Ovary (tissue), 10 donors: ENCODE measurements at places on chromosomes 12 and 14.

DNA sequence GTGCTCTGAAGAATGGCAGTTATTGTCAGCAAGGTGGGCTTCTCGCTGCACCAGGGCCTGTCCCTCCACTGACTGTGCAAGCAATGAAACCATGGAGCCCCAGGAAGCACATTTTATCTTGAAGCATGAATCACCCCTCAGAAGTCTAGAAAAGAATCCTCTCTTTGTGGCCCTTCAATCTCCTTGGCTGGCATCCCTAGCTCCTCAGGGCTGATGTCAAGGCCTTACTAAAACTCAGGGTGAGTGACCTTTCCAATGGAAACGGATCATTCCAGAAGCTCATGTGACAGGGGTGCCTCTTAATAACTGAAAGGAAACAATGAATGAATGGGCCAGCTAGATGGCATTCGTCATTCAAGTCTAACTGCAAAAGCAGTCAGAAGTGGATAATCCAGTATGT, 22.3 kb upstream of the PLEKHH1 start:
- no peak overlapping the region for H3K27ac ChIP-seq
- no peaks in the 10 kb centered on the region for H3K27me3 ChIP-seq
- peaks cover 2% of the 10 kb centered on the region for H3K4me1 ChIP-seq
- no peaks in the 10 kb centered on the region for H3K36me3 ChIP-seq

- no peak overlapping the region for H3K27ac ChIP-seq
- no peak for DNase-seq
- no peaks in the 10 kb centered on the region for H3K27me3 ChIP-seq
- H3K36me3 ChIP-seq = no peaks in the 10 kb centered on the region
- H3K4me3 ChIP-seq = no peak overlapping the region
- no peaks in the 10 kb centered on the region for H3K4me1 ChIP-seq
Observed at GRCh38 chr14:23044840-23045239, 2.8 kb downstream of the PSMB11 start.

DNA sequence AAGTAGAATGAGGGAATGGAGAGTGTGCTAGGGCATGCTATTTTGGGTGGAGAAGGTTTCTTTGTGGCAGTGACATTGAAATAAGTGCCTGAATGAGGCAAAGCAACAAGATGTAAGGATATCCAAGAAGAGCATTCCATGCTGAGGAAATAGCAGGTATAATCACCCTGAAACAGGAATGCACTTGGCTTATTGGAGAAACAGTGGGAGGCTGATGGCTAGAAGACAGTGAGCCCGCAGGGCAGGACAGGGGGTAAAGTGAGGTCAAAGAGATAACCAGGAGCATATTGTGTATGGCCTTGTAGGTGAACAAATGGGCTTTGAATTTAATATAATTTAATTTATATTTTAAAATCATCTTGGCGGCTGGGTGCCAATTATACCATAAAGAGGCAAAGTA, 877.0 kb downstream of the DIO2 start:
- H3K27ac ChIP-seq = no peak overlapping the region
- H3K36me3 ChIP-seq = no peaks in the 10 kb centered on the region

- peaks cover 23% of the 10 kb centered on the region for H3K4me1 ChIP-seq
- H3K27me3 ChIP-seq = no peaks in the 10 kb centered on the region
- H3K4me3 ChIP-seq = no peak overlapping the region
- no peaks in the 10 kb centered on the region for H3K36me3 ChIP-seq
Observed at GRCh38 chr14:63875311-63875710, 22.5 kb downstream of the SYNE2 start.

DNA sequence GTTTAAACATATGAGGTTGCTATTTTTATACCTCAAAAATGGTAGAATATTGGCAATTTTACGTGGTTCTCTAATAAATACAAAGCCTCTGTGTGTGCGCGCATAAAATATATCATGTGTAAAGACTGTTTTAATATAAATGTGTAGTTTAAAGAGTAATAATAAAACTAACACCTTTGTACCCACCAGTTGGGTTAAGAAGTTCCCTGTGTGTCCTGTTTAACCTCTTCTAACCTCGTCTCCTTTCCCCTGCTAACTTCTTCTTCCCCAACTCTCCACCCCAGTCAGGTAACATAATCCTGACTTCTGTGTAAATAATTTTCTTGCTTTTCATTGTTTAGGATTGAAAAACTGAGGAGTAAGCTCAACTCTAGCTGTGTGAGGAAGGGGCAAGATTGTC, 47.6 kb upstream of the PSMA6 start:
- H3K4me1 ChIP-seq = no peaks in the 10 kb centered on the region
- H3K4me3 ChIP-seq = no peak overlapping the region
- H3K36me3 ChIP-seq = no peaks in the 10 kb centered on the region

GRCh38 chr12:119803381-119803791, 73.7 kb downstream of the CIT start:
- no peaks in the 10 kb centered on the region for H3K27me3 ChIP-seq
- H3K27ac ChIP-seq = no peak overlapping the region
- H3K4me1 ChIP-seq = peaks cover 4% of the 10 kb centered on the region
- no peak for DNase-seq

DNA sequence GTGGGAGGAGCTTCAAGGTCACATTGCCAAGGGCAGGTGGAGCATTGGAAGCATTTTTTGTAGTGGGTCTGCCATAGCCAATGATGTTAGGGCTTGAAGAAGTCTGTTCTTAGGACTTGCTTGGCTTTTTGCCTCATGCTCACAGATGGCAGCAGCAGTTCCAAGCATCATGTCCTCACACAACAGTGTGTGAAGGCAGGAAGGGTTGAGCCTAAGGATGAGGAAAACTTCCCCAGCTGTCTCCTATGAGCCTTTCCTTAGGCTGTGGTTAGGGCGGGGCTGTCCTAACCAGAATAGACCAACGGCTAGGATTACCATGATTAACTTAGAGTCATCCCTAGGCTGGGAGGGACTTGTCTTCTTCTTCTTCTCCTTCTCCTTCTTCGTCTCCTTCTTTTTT, 76.2 kb upstream of the KCNA1 start:
- no peak overlapping the region for H3K4me3 ChIP-seq
- no peaks in the 10 kb centered on the region for H3K4me1 ChIP-seq
- DNase-seq = no peak
- H3K27me3 ChIP-seq = no peaks in the 10 kb centered on the region
- H3K27ac ChIP-seq = no peak overlapping the region

DNA sequence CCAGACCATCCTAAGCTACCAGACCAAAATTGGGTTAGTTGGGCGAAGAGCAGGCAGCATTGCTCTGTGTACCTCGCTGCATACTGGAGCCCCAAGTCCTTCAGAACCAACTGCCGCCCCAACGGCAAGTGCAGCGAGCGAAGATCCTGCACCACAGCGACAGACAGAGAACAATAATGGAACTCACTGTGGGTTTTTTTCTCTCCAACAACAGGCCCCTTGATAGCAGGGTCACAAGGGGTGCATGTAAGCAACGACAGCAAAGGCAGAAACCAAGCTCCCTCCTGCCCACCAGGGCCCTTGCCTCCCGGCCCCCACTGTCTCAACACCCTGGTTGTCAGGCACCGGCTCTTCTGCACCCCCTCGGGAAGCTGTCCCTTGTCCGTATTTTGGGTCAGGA, 39.0 kb downstream of the RNF34 start:
- no peaks in the 10 kb centered on the region for H3K4me1 ChIP-seq
- H3K27me3 ChIP-seq = no peaks in the 10 kb centered on the region
- H3K27ac ChIP-seq = no peak overlapping the region
- H3K36me3 ChIP-seq = no peaks in the 10 kb centered on the region
- no peak overlapping the region for H3K4me3 ChIP-seq

DNA sequence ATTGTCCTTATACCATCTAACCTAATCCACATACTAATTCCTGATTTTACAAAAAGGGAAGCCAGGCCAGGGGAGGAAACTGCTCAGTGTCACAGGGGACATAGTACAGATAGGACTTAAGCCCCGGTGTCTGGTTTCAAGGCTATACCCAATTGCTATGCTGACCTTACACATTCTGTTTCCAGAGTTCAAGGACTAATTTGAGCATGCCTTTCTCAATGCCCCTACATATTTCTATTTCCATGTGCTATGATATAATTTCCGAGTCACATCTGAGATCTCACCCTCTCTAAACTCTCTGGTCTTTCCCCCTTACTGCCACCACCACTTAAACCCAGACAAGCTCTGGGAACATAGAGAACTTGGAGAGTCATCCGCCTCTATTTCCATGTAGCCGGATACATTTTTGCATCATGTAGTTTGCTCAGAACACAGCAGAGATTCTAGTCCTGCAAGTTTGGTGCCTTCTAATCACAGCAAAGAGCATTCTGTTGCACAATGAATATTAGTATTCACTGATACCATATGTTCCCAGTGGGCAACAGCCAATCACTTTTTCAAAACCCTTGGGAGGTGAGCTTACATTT, 34.2 kb downstream of the PPM1H start:
- H3K4me1 ChIP-seq = peaks cover 1% of the 10 kb centered on the region
- H3K36me3 ChIP-seq = no peaks in the 10 kb centered on the region
- H3K27me3 ChIP-seq = no peaks in the 10 kb centered on the region
- H3K4me3 ChIP-seq = no peak overlapping the region
- H3K27ac ChIP-seq = no peak overlapping the region
- DNase-seq = no peak

DNA sequence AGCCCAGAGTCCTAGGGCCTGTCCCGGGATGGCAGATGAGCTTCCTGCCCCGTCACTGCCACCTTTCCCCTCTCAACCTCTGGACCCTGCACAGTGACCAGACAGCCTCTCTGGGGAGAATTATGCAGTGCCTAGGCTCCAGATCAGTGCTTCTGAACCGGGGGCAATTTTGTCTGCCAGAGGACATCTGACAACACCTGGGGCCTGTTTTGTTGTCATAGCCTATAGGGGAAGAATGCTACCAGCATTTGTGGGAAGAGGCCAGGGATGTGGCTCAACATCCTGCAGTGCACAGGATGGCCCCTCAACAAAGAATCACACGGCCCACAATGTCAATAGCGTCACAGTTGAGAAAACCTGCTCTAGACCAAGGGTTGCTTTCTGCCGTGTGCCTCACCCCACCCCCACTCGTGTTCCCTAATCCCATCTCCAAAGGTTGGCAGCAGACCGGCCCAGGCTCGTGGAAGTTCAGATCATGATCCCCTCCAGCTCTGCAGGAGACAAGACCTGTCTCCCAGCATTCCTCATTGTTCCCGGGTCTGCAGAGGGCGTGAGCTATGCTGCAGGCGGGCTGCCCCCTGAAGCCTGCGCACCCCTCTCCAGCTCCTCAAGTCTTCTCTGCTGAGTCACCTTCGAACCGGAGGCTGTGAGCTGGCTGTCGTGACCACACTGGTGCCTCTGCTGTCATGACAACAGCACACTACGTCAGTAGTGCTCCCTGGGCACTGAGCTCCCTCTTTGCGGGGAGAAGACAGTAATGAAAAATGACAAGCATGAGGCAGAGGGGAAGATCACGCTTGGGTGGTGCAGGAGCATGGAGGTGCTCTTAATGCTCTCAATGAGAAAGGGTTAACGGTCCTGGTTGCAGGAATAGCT, 2.0 kb upstream of the GAPDH start:
- H3K27ac ChIP-seq = no peak overlapping the region
- H3K36me3 ChIP-seq = no peaks in the 10 kb centered on the region
- peak; percentile 64 for DNase-seq
- H3K4me1 ChIP-seq = peaks cover 14% of the 10 kb centered on the region
- no peak overlapping the region for H3K4me3 ChIP-seq

- H3K4me3 ChIP-seq = no peak overlapping the region
- no peaks in the 10 kb centered on the region for H3K4me1 ChIP-seq
- DNase-seq = no peak
- H3K27me3 ChIP-seq = no peaks in the 10 kb centered on the region
- no peak overlapping the region for H3K27ac ChIP-seq
- H3K36me3 ChIP-seq = no peaks in the 10 kb centered on the region
Observed at GRCh38 chr12:103036581-103037214, 79.2 kb downstream of the ASCL1 start.

GRCh38 chr12:108839018-108839889, 18.1 kb downstream of the SSH1 start:
- peak; percentile 56 for DNase-seq
- peak overlapping the region; percentile 28 for H3K27ac ChIP-seq
- no peaks in the 10 kb centered on the region for H3K27me3 ChIP-seq
- H3K4me1 ChIP-seq = peaks cover 21% of the 10 kb centered on the region

DNA sequence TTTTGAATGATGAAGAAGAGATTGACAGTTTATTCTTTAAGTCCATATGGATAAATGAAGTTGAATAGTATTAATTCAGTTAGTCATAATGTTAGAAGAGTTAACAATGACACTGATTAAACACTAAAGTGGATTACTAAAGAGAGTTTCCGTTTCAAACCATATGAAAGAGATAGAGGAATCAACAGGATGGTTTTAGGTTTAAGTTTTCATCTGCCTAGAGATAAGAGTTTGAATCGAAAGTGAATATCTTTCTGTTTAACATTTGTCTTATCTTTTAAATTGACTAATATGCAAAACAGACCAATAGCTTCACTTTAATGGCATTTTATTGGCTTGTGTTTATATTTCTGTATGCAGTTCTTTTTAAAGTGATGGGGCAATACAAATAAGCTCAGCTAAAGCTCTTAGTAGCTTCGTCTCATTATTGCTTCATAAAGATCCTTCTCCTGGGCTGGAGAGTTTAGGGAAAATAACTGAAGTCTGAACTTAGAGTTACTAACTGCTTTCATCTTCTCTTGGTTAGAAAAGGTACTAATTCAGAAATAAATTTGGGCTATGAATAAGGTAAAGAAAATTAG, 66.0 kb downstream of the MIPOL1 start:
- no peak overlapping the region for H3K4me3 ChIP-seq
- no peaks in the 10 kb centered on the region for H3K36me3 ChIP-seq
- no peak for DNase-seq
- H3K4me1 ChIP-seq = no peaks in the 10 kb centered on the region
- H3K27ac ChIP-seq = no peak overlapping the region

DNA sequence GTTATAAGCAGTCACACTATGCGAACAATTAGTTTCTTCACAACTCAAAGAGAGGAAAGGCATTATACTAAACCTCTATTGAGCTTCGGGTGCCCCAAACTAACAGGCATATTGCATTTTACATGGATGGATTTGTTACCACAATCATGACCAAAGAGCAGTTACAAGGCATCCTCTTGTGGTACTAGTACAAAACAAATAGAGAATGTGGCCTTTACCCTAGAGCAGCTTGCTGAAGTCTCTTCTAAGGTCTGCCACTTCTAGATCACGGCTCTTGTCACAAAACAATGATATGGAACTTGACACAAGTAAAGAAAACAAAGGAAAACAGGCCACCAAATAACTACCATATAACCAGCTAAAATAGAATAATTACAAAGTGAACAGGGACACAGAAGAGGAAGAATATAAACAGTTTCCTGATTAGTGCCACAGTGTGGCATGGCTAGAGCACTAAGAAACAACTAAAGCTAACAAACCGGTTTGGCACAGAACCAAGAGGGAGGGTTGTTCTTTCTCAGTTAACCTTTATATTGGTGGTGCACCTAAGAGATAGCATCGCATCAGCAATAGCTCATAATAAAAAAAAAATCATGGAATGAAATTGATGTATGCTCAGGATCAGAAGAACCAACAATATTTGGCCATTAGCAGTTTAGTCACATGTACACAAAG, 209.7 kb upstream of the ATP2B1 start:
- no peak overlapping the region for H3K27ac ChIP-seq
- no peaks in the 10 kb centered on the region for H3K27me3 ChIP-seq
- no peaks in the 10 kb centered on the region for H3K36me3 ChIP-seq
- DNase-seq = no peak
- H3K4me3 ChIP-seq = no peak overlapping the region

- H3K4me3 ChIP-seq = no peak overlapping the region
- H3K4me1 ChIP-seq = no peaks in the 10 kb centered on the region
- H3K27me3 ChIP-seq = no peaks in the 10 kb centered on the region
- no peak for DNase-seq
- no peaks in the 10 kb centered on the region for H3K36me3 ChIP-seq
Observed at GRCh38 chr12:80763874-80764273, 47.2 kb downstream of the MYF5 start.

GRCh38 chr14:53517270-53517960, 364.3 kb upstream of the DDHD1 start:
- H3K4me1 ChIP-seq = no peaks in the 10 kb centered on the region
- no peaks in the 10 kb centered on the region for H3K36me3 ChIP-seq
- H3K27ac ChIP-seq = no peak overlapping the region
- no peak for DNase-seq
